ENCODE measurements at places on chromosomes 3 and 15.

- no peak for DNase-seq
Measured at GRCh38 chr3:126081618-126082361, 2.1 kb downstream of the SLC41A3 start.

DNA sequence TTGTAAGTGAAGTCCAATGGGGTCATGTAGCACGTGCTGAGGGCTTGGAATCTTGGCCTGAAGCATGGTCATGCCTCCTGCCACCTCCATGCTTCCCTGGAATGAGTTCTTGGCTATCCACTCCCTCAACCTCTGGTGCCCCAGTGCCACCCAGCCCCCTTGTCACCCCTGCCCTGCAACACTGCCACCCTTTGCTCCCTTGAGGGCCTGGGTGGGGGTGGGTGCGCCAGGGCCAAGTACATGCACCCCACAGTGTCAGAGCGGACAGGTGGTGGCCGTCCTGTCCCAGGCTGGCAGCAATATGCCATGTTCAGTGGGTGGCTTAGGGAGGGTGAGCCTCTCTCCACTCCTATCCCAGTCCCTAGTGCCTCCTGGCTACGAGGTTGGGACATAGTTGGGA is 27.6 kb upstream of the C15orf39 start:
- DNase-seq = no peak

GRCh38 chr3:67653425-67654098 is 850 bp downstream of the SUCLG2 start:
- no peak for DNase-seq

GRCh38 chr3:131705558-131706051 is 202.8 kb upstream of the MRPL3 start:
- DNase-seq = no peak

DNA sequence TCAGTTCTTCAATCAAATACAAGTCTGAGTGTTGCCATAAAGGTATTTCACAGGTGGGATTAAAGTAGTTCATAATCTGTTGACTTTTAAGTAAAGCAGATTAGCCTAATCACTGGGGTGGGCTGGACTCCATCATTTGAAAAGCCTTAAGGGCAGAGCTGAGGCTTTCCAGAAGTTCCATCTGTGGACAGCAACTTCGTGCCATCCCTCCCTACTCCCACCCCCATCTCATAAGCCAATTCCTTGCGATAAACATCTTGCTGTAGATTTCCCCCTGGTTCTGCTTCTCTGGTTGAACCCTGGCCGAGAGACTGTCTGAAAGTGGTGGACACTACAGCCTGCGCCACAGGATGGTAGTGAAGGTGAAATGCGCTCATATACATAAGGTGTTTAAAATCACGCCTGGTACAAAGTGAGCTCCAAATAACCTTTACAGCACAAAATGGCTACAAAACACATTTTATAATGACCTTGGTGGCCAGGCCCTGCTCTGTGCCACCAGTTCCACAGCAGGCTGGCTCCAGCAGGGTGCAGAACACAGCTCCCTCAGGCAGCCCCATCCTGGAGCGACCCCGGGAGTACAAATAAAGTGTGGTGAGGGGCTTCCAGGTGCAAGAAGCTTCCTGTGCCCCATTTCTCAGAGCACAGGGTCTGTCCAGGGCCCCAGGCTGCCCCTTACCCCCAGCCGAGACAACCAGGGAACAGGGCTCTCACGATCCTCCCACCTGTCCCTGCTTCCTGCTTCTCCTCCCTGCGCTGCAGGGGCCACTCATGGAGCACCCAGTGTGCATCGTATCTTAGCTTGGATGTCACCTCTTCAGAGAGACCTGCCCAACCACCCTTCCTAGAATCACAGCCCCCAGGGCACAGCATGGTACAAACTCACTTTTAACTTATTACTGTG is 25.8 kb upstream of the GATA2 start:
- no peak for DNase-seq

- no peak for DNase-seq
Measured at GRCh38 chr15:97483232-97483631, 477.3 kb upstream of the ARRDC4 start.

DNA sequence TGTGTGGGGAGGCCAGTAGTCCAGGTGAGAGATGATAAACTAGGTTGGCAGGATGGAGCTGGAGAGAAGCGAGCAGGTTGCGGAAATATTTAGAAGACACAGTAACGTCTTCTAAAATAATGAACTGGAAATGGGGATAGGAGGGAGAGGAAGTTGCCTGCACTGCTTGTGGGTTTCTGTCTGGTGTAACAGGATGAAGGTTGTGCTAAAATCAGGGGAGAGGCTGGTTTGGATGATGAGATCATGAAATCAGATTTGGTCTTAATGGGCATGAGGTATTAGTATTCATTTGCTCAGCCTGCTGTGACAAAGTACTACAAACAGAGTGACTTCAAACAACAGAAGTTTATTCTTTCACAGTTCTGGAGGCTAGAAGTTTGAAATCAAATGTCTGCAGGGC is 32.1 kb upstream of the TNFAIP8L3 start:
- DNase-seq = no peak

DNA sequence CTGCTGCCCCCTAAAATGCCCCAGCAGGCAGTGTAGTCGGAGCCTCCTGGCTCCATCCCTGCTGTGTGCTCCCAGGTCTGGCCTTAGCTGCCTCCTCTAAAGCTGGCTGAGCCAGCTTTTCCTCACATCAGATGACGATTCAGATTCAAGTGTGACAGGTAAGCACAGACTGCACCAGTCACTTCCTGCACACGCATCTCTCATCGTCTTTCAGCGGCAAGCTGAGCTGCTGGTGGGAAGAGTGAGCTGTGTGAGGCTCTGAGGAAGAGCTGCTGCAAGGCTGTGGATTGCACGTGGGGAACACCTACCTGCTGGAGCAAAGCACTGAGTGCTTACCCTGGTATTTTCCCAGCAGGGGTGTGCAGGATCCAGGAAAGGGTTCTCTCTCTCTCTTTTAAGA is 88.4 kb upstream of the RPL32 start:
- no peak for DNase-seq
